ENCODE measurements at places on chromosomes 1 and 21.

DNA sequence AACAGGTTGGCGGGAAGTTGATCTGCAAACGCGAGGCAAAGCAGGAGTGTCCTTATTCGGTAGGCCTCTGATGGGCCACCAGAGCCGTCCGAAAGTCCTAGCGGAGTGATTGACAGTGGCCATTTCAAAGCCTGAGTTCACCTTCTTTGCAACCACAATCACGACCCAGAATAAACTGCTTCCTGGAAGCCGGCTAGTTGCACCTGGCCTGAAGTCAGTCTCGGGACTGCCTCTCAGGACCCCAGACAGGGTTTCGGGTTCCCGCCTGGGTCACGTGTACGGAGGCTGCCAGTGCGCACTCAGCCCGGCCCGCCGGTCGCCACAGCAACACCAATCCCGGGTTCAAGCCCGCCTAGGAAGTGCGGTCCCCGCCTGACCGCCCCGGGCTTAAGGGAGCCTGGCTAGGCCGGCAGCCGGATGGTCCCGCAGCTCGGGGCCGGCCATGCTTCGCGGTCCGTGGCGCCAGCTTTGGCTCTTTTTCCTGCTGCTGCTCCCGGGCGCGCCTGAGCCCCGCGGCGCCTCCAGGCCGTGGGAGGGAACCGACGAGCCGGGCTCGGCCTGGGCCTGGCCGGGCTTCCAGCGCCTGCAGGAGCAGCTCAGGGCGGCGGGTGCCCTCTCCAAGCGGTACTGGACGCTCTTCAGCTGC lies at the start of gene TOR3A:
Gene TOR3A, plus strand, starts transcription at position 384 of the 646 bp plus-strand sequence. Its CDS starts 59 bp downstream, at position 443.
- DNase-seq = peak; percentile 86

DNA sequence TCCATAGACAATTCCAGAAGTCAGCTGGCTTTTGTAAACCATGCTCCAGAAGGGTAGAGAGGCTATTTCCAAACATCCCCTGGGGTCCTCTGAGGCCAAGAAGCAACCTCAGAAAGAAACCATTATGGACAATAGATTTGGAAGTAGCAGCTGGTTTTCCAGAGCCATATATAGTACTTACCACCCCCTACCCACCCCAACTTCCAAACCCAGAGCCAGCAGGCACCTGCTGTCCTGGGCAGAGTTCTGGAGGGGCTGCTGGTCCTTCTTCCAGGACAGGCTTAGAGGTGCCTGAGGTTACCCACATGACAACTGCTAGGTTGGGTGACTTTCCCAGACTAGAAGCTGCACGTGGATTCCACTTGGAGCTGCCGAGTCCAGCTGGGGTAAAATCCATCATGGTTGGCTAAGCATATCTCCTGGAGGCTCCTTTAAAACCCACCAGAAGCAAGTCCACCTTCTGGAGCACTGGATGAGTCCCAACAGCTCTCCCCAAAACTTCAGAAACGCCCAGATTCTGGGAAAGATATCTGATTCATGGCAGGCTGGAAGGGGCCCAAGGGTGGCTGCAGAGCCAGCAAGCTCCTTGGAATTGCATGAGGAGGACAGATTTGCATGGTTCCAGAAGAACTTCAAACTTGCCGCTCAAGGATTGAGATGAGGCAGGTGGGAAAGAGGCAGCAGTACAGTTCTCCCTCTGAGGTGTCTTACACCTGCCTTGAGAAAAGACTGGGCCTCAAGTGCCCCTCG lies 5.8 kb downstream of the MYCL start:
- DNase-seq = no peak

DNA sequence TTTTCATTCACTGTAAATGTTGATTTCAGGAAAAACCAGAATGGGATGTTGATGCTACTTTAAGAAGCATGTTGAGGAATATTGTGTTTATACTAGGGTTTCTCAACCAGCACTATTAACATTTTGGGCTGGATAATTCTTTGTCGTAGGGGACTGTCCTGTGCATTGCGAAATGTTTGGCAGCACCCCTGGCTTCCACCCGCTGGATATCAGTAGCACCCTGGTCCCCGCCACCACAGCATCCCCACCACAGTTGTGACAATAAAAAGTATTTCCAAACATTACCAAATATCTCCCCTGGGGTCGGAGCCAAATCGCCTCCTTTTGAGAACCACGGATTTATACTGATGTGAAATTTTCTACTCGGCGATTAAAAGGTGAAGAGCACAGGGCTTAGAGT lies 41.9 kb downstream of the BTG3 start:
- DNase-seq = no peak

- DNase-seq = no peak
These were observed 15.3 kb downstream of the RCAN3 start for GRCh38 chr1:24517898-24518297.

GRCh38 chr1:38852780-38853179 lies 6.8 kb downstream of the RRAGC start:
- DNase-seq = no peak

GRCh38 chr1:177383715-177384114 lies 213.0 kb downstream of the BRINP2 start:
- no peak for DNase-seq

GRCh38 chr1:33433509-33434362 lies 2.8 kb upstream of the PHC2 start:
- DNase-seq = peak; percentile 98

GRCh38 chr1:170544624-170545023 lies 12.7 kb downstream of the GORAB start:
- no peak for DNase-seq

DNA sequence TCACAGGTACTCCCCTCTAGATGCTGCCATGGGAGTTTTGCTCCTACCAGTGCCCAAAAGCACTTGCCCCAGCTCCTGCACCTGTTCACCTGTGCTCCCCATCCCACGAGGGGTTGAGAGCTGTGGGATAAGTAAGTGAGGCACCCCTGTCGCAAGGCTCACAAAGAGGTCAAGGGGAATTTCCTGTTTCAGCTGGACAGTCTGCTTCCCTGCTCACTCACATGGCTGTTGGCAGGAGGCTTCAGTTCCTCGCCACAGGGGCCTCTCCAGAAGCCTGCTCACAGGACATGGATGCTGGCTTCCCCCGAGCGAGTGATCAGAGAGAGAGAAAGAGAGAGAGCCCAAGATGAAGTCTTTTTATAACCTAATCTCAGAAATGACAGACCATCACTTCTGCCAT lies 8.7 kb upstream of the NCMAP start:
- DNase-seq = no peak

GRCh38 chr1:96048572-96049212 lies 672.9 kb upstream of the PTBP2 start:
- no peak for DNase-seq

GRCh38 chr1:107777664-107778047 lies 187.3 kb downstream of the VAV3 start:
- DNase-seq = no peak

DNA sequence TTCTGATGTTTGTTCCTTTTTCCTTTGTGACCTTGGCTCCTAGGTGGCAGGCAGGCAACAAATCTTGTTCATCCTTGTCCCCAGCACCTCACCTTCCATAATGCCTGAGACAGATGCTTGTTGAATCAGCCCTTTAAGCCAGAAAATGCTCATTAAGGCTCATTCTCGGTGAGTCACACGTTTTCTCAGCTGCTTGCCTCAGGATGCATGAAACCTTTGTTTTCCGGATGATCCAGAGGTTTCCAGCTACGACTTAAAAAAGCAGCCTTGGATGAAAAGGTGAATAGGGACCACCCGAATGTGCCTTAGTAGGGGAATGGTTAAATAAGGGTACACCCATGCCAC lies 4.6 kb upstream of the ATP13A2 start:
- no peak for DNase-seq

GRCh38 chr1:240387051-240387450 lies 224.9 kb downstream of the GREM2 start:
- DNase-seq = no peak

DNA sequence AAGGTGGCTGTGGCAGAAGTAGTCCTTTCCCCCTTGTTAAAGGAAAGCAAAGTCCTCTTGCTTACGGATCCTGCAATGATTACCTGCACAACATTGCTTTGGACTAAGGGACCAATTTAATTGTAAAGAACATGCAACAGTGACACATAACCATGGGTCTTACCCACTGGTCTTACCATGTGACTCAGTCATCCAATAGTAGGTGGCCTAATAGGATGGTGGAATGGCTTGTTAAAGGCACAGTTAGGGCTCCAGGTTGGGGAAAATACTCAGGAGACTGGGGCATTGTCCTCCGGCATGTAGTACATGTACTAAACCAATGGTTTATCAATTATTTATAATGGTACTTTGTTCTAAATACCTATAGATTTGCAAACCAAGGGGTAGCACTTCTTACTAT lies 2.1 kb upstream of the YIPF1 start:
- no peak for DNase-seq

DNA sequence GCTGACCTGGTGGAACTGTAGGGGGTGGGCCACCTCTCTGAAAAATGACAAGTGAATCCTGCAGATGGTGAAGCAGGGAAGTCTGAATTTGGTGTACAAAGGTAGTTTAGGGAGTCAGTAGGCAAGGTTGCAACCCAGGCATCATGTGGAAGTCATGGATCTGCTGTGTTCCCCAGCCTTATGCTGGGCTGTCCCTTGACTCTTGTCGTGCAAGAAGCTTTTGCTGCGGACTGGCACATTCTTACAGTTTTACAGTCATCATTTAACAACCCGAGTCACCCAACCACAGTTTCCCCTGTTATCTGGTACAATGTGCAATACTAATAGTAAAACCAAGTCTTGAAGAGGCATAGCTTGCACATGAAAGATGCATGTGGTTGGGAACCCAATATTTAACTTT lies 13.2 kb downstream of the RHOU start:
- DNase-seq = no peak

GRCh38 chr1:44238660-44239059 lies 25.4 kb downstream of the DMAP1 start:
- no peak for DNase-seq

DNA sequence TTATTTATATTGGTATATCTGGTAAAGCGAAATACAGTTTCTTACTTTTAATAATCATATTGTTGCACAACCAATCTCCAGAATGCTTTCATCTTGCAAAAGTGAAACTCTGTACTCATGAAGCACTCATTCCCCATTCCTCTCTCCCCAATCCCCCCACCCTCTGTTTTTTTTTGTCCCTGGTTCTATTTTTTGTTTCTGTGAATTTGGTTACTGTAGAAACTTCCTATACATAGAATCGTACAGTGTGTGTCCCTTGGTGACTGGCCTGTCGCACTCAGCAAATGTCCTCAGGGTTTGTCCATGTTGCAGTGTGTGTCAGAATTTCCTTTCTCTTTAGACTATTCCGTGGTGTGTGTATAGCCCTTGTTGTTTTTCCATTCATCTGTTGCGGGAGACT lies 7.9 kb upstream of the NLRP3 start:
- no peak for DNase-seq

- no peak for DNase-seq
These were observed 156.5 kb downstream of the FGGY start for GRCh38 chr1:59453297-59453968.

GRCh38 chr1:99441299-99442095 lies 177.2 kb downstream of the PLPPR4 start:
- peak; percentile 42 for DNase-seq

GRCh38 chr1:184002071-184002470 lies 35.5 kb downstream of the COLGALT2 start:
- peak; percentile 88 for DNase-seq

- no peak for DNase-seq
These were observed 142.9 kb downstream of the BACH1 start for GRCh38 chr21:29441651-29442050.

DNA sequence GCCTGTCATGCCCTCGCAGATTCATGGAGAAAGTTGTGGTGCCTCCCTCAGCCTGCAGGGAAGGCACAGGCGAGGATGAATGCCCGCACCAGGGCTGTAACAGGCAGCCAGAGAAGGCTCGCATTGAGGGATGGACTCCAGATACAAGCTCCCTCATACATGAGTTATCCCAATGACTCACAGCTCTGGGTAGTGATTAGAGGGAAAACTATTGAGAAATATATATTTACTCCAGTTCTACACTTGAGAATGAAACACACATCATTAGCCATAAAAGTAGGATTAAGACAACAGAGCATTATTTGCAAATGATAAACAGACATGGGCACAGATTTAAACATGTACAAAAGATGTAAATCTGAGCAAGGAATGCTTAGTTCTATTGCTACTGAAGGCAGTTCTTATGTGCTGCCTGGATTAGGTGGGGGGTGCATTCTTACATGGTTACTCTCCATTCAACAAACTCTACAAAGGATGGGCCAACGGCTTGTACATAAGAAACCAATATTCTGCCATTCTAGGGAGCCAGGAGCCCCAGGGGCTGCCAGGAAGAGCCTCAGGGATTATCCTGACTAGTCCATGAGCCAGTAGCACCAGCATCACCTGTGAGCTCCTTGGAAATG lies 97.9 kb downstream of the CSMD2 start:
- peak; percentile 7 for DNase-seq

DNA sequence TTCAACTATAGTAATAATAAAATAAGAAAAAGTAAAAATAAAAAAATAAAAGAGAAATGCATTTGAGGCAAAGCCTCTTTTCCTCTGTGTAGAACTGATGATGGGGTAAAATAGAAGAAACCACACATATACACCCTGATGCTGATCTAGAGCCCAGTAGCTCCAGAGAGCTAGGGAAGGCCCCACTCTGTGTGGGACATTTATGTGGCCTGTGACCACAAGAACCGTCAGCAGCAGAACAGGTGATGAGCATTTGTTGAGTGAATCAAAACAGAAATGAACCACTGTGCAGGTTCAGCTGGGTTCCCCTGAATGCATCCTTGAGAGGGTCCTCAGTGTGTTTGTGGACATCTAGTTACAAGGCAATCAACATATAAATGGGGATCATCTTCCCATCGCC lies 221.8 kb upstream of the HOOK1 start:
- DNase-seq = no peak

DNA sequence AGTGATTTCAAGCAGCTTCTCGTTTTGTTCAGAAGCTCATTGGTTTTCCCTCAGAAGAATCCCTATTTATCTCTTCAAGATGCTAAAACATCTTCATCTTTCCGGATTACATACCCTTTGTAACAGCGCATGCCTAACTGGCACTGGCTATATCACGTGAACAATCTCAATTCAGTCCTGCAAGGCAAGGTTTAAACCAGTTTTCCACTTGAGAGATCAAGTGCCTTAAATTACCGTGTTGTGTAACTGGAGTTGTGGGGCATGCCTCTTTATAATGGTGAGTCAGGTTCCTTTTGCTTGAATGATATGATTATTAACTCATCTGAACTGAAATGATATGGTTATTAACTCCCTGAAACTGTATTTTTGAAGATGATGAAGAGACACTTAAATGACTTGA lies 11.0 kb upstream of the ZFP69B start:
- DNase-seq = no peak

DNA sequence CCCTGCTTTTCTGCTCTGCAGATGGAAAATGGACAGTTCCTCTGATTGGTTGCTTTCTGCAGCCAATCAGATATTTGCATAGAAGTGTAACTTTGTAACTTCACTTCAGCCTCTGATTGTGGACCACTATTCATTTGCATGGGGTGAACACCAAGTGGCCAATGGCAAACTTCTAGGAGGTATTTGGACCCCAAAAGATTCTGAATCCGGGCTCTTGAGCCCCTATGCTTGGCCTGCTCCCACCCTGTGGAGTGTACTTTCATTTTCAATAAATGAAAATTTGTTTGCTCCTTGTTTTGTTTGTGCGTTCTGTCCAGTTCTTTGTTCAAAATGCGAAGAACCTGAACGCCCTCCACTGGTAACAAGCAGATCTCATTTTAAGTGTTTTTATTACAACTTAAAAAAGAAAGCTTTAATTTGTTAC lies 6.4 kb upstream of the GSTM4 start:
- no peak for DNase-seq

Data from NCI-H226 (cell line).